ENCODE measurements at places on chromosomes 6 and 20. TPM values are rescaled to one million over a fixed set of nuclear protein-coding genes. Genes with fewer than 3 reads are reported as not detected.

SLC4A11 gene
- total RNA-seq: 0.65 TPM

OOEP gene
- total RNA-seq: 0.49 TPM

TMX4 gene
- total RNA-seq: 45.6 TPM

DNA sequence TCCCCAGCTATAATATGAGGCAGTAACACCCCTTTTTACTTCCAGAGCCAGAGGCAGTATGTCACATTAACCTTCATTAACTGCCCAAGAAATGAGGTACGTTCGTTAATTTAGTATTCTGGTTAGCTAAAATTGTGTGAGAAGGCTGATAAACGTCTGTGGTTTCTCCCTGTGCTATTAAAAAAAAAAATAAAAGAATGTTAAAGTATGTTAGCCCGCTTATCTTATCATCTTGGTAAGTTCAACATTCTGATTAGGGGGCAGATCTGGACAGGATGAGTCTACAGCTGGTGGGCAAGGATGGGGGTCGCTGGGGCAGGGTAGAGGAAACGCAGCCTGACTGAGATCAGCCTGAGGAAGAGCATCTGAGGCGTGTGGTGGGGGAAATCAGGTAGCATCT lies 154.0 kb downstream of the PRL start:
- DNase-seq: no peak

GRCh38 chr6:94130478-94130877 lies 711.1 kb upstream of the EPHA7 start:
- DNase-seq: no peak

GRCh38 chr6:39061588-39061987 lies 13.0 kb downstream of the GLP1R start:
- DNase-seq: no peak

DNA sequence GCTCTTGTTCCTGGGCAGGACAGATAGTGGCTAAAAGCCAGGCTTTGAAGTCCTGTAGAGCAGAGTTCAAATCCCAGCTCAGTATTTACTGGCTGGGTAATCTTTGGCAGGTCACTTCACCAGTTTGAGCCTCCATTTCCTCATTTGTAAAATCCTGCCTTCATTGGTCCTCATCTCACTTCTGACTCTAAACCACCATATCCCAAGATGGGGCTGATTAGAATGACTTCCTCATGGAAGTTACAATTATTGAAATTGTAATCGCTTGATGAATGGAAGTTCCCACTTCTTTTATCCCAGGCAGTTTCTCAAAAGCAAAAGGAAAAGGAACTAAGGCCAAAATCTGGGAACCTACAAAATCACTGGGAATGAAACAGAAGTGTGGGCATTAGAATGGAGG lies 35.9 kb upstream of the B4GALT5 start:
- no peak for DNase-seq

DNA sequence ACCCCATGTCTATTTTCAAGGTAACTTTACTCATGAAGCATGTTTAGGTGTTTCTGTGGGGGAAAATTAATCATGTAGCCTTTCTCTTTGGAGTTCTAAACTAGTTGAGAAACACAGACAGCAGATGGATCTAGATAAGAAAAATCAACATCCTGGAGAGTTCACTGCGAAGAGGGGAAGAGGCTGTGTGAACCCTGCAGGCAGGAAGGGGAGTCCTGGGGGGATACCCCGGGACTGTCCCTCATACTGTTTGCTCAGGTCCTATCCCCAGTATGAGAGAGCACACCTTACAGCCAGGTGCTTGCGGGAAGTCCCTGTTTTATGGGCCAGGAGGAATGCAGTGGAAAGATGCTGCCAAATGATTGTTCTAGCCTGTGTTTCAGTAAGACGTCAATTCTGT lies 32.7 kb downstream of the CHMP4B start:
- DNase-seq: no peak

DNA sequence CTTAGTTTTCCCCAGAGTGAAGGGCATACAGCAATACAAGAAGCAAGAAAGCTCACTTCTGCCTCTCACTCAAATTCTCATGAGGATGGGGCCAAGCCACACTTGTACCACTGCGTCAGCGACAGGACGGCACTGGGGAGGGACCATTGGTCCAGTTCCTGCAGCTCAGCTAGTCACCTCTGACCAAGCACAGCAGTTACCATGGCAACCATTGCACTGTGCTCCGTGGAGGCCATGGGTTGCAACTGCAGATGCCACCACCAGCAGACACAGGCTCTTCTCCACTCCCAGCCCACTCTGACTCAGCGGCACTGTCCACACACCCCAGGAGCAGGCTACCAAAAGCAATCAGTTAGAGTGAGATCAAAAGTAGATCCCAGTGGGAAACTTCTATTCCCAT lies 441.1 kb upstream of the ARID1B start:
- no peak for DNase-seq

GRCh38 chr6:5046430-5046829 lies 38.7 kb upstream of the PPP1R3G start:
- no peak for DNase-seq

GRCh38 chr6:40322336-40322735 lies 264.8 kb downstream of the LRFN2 start:
- DNase-seq: no peak

- DNase-seq: no peak
These were observed 3.9 kb downstream of the SLC22A2 start for GRCh38 chr6:160254467-160255312.

Data from CD8-positive, alpha-beta T cell (primary cell).